ENCODE measurements at places on chromosomes 5 and 9.

DNA sequence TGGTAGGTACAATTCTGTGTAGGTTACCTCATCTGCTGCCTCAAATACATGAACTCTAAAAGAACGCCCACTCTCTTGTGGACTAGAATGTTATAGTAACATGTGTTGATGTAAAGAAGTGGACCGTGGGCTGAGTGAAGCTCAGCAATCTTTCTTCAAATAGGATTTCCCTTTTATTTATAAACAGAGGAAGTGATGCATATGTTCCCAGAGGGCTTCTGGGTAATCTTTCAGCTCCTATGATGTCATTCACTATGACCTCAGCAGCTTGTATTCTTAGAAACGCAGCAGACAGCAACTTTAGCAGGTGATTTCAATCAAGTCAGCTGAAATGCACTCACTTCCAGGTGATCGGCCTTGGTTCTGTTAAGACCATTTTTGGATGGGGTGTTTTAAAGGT is 14.4 kb downstream of the F2RL2 start:
- DNase-seq = no peak

GRCh38 chr5:150542933-150543445 is 35.1 kb downstream of the NDST1 start:
- no peak for DNase-seq

GRCh38 chr5:172637110-172637580 is 3.9 kb upstream of the NEURL1B start:
- no peak for DNase-seq

- peak; percentile 40 for DNase-seq
Measured at GRCh38 chr5:142872795-142873194, 102.6 kb downstream of the ARHGAP26 start.

- peak; percentile 47 for DNase-seq
Measured at GRCh38 chr9:109779711-109780452, at the start of gene PALM2AKAP2. Gene PALM2AKAP2, plus strand, starts transcription at chr9:109780198. Its CDS starts 291 bp downstream, at chr9:109780489.

DNA sequence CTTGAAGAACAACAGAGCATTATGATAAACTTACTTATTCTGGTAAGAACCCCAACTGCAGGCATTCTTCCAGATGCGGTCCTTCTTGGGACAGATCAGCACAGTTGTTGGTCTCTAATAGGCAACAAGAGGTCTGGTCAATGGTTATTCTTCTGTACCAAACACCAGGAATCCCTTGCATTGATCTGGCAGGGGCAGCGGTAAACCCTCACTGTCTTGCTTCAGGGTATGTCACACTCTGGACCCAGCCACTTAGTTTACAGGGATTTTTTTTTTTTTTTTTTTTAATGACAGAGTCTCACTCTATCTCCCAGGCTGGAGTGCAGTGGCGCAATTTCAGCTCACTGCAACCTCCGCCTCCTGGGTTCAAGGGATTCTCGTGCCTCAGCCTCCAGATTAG is 1.3 kb upstream of the FAM193B start:
- no peak for DNase-seq

DNA sequence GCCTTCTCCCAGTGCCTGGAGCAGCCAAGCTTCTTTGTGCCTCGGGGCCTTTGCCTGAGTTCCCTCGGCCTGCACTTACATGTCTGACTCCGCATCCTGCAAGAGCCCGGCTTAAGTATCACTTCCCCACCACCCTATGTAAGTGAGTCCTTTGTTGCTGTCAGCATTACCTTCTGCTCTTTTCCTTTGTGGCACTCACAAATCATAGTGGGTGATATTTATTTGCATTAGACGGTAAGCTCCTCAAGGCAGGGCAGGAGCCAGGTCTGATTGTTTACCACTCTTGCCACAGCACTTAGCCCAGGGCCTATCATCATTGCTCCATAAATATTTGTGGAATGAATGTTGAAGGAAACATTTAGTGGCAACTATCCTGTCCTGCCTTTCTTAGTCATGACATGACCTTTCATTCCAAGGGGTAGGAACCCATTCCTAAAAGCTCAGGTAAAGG is 4.8 kb downstream of the GM2A start:
- DNase-seq = no peak

DNA sequence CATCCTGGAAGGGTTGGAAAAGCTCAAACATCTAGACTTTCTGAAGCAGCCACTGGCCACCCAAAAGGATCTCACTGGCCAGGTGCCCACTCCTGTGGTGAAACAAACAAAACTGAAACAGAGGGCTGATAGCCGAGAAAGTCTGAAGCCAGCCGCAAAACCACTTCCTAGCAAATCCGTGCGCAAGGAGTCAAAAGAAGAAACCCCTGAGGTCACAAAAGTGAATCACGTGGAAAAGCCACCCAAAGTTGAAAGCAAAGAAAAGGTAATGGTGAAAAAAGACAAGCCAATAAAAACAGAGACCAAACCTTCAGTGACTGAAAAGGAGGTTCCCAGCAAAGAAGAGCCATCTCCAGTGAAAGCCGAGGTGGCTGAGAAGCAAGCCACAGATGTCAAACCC is 87.6 kb downstream of the MAP1B start:
- DNase-seq = no peak

DNA sequence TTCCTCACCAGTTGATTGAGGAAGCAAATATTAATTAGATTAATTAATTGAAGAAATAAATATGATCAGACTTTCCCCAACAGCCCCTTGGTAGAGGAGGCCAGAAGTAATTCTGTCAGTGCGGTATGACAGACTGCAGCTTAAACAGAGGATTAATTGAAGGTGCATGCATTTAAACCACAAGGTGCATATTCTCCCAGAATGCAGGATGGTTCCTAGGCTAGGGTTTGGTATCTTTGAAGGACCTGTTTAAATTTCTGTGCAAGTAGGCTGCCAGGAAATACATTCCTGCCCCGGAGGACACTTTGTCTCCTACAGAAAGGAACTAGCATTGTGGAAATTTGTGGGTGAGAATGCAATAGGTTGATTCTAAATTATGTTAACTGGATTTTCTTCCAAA is 50.5 kb upstream of the PALM2AKAP2 start:
- no peak for DNase-seq

- DNase-seq = no peak
Measured at GRCh38 chr5:74576941-74577456, 63.5 kb downstream of the ENC1 start.

DNA sequence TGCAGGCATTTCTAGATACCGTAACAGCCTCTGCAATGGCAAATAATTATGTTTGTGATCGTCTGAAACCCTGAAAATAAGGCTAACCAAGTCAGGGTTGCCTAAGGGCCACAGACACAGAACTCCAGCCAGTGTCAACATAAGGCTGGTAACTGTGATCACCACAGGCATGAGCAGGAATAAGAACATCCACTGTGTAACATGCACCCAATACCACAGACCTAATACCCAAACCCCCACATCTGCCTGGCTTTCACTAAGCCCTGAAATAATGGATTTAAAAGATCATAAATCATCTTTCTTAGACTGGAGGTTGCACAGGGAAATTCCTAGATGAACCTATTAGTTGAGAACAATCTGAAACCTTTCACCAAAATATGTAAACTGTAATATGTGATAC is 394.5 kb downstream of the NFIB start:
- DNase-seq = no peak

All from SK-N-SH (cell line).